ENCODE measurements at places on chromosomes 6 and 20.

- DNase-seq, result no peak
These were observed 209.8 kb downstream of the ATXN1 start for GRCh38 chr6:16551466-16551865.

- DNase-seq, result peak; percentile 78
These were observed at the start of gene SLA2 for GRCh38 chr20:36645998-36646397. Gene SLA2 (minus strand): TSS chr20:36646196. CDS start chr20:36641335, 4,861 bp downstream.

DNA sequence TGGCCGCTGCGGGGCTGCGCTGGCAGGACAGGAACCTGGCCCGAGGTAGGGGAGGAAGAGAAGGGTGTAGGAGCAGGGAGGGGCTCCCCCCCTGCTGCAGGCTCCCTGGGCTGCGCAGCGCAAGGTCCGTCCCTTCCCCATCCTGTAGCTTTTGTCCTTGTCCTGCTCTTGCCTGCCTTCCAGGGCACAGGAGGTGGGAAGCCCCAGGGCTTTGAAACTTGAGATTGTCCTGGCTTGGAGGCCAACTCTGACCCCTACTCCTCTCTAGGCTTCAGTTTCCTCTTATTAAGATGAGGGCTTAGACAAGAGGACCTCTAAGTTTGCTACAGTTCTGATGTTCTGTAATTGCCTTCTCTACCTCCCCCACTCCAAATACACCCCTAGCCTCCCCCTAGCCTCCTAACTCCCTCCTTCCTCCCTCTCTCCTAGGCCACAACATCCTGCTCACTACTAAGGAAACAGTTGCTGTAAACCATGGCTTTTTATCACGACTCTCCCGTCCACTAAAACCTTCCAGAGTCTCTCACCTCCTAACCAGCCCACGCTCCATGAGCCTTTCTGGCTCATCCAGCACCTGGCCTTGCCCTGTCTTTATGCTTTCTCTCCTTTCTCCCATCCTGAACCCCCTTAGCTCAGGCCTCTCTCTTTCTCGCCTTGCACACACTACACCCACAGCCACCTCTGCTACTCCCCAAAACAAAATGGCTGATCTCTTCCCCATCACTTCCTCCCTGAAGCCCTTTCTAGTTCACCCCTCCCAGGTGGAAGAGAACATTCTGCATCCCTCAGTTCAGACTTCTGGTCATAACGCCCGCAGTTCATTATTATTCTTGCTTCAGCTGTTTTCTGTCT, 10.2 kb downstream of the UNC5CL start:
- DNase-seq, result no peak

DNA sequence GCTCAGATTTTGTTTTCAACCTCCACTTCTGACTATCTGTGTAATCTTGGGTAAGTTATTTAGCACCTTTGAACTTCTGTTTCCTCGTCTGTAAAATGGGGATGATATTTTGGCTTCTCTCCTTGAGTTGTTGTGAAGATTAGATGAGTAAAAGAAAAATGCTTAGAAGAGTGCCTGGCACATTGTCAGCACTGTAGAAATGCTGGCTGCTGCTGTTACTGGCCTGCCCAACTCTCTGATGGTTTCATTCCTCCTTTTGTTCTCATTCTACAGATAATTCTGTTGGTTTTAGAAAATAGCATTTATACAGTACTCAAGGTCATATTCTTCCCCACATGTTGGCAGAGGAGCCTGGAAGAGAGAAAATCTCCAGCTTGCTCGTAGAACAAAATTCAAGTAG, 547.2 kb upstream of the JAG1 start:
- DNase-seq, result no peak

DNA sequence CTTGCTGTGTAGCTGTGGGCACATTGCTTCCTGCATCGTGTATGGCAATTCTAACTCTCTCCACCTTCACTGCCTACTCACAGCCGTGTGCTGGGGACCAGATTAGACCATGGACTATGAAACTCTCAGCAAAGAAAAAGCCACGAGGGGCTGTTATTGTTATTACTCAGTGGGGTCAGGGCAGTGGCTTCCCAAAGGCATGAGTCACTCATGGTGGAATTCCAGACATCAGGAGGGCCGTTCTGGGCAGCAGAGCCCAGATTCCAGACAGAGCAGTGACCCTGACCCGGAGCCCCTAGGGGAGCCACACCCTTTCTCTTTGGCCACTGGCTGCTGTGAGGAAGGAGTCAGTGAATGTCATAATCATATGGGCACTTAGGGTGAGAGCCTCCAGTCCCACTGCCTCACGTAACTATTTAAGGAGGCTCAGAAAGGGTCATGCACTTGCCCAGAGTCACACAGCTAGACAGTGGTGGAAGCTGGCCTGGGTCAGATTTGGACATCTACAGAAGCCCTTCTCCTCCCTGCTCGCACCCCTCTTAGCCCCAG, 22.2 kb upstream of the CCN5 start:
- no peak for DNase-seq

GRCh38 chr6:130466748-130467061, 100.9 kb downstream of the TMEM200A start:
- no peak for DNase-seq

- no peak for DNase-seq
These were observed 648.6 kb downstream of the COL12A1 start for GRCh38 chr6:74557236-74557635.

- DNase-seq, result no peak
These were observed 87.9 kb upstream of the CNKSR3 start for GRCh38 chr6:154598399-154598798.

- DNase-seq, result no peak
These were observed 11.5 kb upstream of the BTBD9 start for GRCh38 chr6:38651121-38651784.

DNA sequence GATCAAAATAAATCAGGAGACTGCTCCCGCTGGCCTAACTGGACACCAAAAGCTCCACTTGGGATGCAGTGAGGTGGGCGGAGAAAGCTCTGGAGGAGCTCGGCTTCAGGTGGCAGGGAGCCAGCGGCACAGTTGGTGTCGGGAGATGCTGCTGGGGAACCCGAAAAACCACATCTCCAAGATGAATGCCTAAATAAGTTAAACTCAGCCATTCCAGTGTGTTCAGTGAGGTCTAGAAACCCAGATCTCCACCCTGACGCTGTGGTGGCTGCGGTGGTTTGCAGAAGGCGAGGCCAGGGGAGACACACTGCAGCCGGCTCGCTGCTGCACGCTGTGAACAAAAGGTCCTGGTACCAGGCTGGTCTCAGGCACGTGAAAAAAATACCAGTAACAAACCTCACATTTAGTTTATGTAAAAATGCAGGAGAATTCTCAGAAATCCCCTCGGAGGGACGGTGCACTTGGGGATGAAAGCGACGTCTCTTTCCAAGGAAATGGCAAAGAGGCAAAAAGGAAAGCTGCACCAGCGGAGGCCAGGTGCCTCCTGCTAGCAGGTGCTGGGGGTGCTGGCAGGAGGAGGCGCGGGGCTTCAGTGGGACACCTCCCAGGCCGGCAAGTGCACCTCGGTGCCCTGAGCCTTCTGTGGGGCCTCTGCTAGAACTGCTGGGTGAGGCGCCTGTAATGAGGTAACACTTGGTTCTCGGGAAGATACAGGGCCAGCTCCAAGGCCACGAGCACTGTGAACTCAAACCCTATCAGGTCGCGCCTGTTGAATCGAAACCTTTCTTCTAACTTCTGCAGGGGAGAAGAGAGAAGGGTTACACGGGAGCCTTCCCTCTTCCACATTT, 3.6 kb downstream of the RPS21 start:
- DNase-seq, result no peak

DNA sequence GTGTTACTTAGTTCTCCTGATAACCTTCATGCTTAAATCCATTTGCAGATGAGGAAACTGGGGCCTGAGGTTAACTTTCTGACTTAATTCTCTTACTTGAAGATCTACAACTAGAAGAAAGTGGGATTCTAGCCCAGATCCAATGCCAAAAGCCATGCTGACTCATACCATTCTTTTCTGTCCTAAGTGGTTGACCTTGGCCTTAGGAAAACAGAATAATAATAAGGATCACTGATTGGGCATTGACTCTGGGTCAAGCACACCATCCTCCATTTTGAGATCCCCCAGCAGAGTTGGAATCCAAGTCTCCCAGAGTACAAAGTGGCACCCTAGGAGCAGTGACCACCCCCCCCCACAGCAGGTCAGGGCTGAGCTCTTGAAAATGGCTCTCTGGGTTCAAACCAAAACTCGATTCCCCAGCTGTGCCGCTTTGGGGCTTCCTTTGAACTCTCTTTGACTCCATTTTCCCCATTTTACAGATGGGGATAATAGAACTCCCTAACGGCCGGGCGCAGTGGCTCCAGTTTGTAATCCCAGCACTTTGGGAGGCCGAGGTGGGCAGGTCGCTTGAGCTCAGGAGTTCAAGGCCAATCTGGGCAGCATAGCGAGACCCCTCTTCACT, 12.8 kb upstream of the ZNF217 start:
- DNase-seq, result no peak

DNA sequence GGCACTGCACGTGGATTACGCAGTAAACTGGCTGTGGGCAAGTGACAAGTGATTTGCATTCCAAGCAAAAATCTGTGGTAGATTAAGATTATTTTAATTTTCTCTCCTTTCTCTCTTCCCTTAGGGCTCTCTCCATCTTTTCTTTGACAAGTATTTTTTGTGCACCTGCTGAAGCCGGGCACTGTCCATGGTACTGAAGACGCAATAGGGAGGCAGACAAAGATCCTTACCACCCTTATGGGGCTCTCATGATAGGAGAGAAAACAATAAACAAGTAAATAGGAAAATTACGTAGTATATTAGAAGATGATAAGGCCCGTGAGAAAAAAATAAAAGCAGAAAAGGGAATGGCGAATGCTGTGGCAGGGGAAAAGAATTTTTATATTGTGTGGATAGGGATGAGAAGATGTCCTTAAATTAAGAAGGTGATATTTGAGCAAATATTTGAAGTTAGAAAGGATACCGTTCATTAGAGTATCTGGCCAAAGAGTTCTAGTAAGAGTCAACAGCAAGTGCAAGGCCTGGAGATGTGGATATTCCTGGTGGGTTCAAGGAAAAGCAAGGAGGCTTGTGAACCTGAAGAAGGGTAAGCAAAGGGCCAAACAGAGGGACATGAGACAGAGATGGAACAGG, 146.0 kb downstream of the LAMP5 start:
- DNase-seq, result no peak

DNA sequence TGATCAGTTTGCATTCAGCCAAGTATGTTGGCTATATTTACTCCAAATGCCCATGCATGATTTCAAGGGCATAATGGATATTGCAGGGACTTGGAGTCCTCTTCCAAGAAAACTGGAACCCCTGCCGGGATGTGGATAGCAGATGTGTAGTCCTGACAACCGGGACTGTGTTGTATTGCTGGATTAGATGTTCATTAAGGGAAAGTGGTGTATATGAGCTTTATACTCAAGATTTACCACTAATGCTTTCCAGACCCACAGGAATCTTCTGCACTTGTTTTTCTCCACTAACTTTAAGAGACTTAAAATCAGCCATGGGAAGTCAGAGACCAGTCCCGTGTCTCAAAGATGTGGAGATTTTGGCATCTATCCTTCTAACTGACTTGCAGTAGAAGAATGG, 770.9 kb downstream of the HDGFL1 start:
- DNase-seq, result no peak

GRCh38 chr6:16496210-16496609, 257.8 kb downstream of the GMPR start:
- DNase-seq, result no peak

DNA sequence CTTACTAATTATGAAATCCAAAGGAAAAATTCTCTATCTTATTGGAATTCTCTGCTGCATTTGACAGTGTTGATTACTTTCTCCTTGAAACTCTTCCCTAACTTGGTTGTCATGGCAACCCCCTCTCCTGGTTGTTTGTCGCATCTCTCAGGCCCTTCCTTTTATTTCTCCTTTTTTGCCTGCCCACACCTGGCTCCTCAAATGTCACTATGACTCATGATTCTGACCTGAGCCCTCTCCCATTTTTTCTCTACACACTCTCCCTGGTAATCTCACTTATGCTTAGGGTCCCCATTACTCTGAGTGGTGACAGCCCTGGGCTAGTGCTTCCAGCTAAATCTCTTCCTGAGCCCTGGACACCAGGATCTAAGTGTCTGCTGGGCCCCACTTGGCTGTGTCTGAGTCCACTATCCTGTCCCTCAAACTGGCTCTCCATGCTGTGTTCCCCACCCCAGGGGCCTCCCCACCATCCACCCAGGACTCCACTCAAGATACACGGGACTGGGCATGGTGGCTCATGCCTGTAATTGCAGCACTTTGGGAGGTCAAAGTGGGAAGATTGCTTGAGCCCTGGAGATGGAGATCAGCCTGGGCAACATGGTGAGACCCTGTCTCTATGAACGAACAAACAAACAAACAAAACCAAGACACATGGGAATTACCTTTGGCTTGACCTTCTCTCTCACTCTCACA, 16.5 kb upstream of the NNAT start:
- no peak for DNase-seq

- no peak for DNase-seq
These were observed 92.6 kb upstream of the SLC22A23 start for GRCh38 chr6:3549314-3549940.
